ENCODE measurements at places on chromosomes 3 and 15. TPM values are rescaled to one million over a fixed set of nuclear protein-coding genes. Genes with fewer than 3 reads are reported as not detected.

The XCR1 gene
- not detected for total RNA-seq

DNA sequence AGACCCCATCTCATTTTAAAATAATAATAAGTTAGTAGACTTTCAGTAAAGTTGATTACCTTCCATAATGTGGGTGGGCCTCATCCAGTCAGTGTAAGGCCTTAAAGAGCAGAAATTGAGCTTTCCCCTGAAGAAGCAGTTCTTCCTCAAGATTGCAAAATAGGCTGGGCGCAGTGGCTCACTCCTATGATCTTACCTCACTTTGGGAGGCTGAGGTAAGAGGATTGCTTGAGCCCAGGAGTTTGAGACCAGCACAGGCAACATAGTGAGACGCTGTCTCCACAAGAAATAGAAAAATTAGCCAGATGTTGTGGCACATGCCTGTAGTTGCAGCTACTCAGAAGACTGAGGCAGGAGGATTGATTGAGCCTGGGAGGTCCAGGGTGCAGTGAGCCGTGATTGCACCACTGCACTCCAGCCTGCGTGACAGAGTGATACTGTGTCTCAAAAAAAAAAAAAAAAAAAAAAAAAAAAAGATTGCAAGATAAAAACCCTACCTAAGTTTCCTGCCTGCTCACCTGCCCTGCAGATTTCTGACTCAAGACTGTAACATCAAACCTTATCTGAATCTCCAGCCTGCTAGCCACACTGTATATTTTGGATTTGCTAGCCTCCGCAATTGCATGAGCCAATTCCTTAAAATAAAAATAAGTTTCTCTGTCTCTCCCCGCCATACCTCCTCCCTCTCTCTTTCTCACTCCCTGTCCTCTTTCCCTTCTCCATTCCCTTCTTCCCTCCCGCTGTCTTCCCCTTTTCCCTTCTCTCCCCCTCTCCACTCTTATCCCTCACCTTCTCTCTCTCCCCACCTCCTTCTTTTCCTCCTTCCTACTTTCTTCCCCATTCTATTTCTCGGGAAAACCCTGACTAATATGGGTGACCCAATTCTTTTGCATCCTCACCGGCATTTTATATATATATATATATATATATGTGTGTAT, 16.9 kb downstream of the KLHL18 start:
- no peak overlapping the region for H3K4me3 ChIP-seq
- no peaks in the 10 kb centered on the region for H3K4me1 ChIP-seq

DNA sequence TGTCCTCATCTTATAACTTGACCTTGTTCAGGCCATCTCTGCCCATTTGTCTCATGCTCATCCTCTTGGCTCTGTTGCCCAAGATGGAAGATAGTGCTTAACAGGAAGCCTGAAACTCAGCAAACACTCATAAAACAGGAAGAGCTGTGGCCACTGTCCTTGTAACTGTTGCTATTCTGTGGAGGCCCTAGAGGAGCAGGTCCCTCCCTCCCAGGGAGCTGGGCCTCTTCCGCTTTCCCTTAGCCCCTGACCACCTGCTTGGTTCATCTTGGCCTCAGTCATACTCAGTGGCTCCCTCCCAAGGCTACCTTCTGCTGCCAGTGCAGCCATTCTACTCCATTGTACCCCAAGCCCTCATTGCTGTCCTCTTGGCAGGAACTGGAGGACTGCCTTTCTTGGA, 3.5 kb downstream of the MAPKAPK3 start:
- H3K27me3 ChIP-seq = no peaks in the 10 kb centered on the region
- no peak for DNase-seq
- peak overlapping the region; percentile 36 for H3K27ac ChIP-seq
- peaks cover 28% of the 10 kb centered on the region for H3K4me1 ChIP-seq
- H3K36me3 ChIP-seq = no peaks in the 10 kb centered on the region
- H3K4me3 ChIP-seq = no peak overlapping the region

DNA sequence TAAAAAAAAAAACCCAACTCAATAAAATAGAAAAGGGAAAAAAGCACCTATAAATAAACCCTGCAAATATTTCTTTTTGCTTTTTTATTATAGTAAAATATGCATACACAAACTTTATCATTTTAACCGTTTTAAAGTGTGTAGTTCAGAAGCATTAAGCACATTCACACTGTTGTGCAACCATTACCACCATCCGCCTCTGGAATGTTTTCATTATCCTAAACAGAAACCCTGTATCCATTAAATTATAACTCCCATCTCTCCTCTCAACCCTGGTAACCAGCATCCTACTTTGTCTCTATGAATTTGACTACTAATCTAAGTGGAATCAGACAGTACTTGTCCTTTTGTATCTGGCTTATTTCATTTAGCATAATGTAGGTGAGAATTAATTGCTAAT, 15.0 kb downstream of the CDCP1 start:
- no peak overlapping the region for H3K4me3 ChIP-seq
- DNase-seq = no peak
- no peaks in the 10 kb centered on the region for H3K4me1 ChIP-seq
- H3K27ac ChIP-seq = no peak overlapping the region
- H3K36me3 ChIP-seq = no peaks in the 10 kb centered on the region

- no peaks in the 10 kb centered on the region for H3K36me3 ChIP-seq
- H3K27ac ChIP-seq = no peak overlapping the region
- no peaks in the 10 kb centered on the region for H3K4me1 ChIP-seq
- no peak overlapping the region for H3K4me3 ChIP-seq
These were observed 183.9 kb downstream of the SHQ1 start for GRCh38 chr3:72664184-72664975.

The TRIM69 gene
- total RNA-seq = 7.6 TPM

DNA sequence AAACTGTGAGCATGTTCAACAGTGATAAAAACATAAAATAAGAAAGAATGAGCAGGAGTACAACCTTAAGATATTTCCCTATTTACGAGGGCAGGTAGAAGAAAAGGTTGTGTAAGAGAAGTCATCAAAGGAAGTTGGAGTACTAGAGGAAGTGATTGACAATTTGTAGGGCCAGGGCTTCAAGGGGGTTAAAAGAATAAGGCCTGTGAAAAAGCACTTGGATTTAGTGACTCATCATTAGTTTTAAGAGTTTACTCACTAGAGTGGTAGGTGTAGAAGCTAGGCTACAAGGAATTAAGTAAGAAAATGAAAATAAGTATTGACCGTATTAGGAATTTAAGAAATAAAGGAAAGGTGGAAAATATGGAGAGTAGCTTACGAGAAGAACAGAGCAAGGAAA, 23.6 kb downstream of the KCNMB3 start:
- H3K27me3 ChIP-seq = no peaks in the 10 kb centered on the region
- H3K4me3 ChIP-seq = no peak overlapping the region
- H3K27ac ChIP-seq = no peak overlapping the region
- no peaks in the 10 kb centered on the region for H3K4me1 ChIP-seq

- peaks cover 3% of the 10 kb centered on the region for H3K4me1 ChIP-seq
- H3K4me3 ChIP-seq = peak overlapping the region; percentile 44
- H3K27me3 ChIP-seq = no peaks in the 10 kb centered on the region
- no peak for DNase-seq
- H3K36me3 ChIP-seq = no peaks in the 10 kb centered on the region
These were observed 7.4 kb upstream of the OCA2 start for GRCh38 chr15:28106294-28107110.
